HuH-7.5 (cell line): ENCODE measurements at places on chromosomes 2 and 18.

DNA sequence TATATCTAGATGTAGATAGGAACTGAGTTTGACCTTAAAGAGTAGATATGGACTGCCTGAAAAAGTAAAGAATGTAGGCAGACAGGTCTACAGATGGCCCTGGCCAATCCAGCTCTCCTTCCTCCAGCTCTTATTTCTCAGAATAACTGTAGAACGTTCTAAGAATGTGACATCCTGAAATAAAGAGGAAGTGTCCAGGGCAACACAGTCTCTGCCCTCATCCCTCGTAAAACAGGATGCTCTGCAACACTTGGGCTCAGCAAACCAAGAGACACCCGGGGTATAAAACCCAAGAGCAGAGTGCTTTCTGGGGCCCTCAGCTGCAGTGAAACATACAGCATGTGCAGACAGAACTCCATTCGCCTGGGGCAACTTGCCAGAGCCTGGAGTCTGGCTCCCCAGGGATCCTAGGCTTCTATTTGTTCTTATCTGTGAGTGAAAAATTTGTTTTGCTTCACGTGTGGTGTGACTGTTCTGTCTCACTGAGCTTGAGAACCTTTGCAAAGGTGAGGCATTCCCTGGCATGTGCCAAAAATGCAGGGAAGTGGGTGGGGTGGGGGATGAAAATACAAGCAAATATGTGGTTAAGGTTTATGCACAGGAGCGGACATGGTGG, 401.0 kb downstream of the SETBP1 start:
- no peak for DNase-seq

- DNase-seq, result no peak
Observed at GRCh38 chr18:76554547-76555222, 59.6 kb upstream of the ZNF516 start.

GRCh38 chr2:127943186-127943585, 57.4 kb upstream of the AMMECR1L start:
- DNase-seq, result no peak

GRCh38 chr2:164910101-164910899, 45.0 kb downstream of the SLC38A11 start:
- no peak for DNase-seq

- DNase-seq, result no peak
Observed at GRCh38 chr2:110688594-110689091, 10.8 kb upstream of the BUB1 start.

GRCh38 chr2:39178756-39179155, 57.9 kb upstream of the SOS1 start:
- no peak for DNase-seq
